Epithelial cell of proximal tubule (primary cell): ENCODE measurements at places on chromosomes 7 and 10.

- no peak for DNase-seq
These were observed 38.2 kb downstream of the PRSS2 start for GRCh38 chr7:142808802-142809583.

- DNase-seq, result no peak
These were observed 11.0 kb downstream of the RASGEF1A start for GRCh38 chr10:43255634-43256431.

DNA sequence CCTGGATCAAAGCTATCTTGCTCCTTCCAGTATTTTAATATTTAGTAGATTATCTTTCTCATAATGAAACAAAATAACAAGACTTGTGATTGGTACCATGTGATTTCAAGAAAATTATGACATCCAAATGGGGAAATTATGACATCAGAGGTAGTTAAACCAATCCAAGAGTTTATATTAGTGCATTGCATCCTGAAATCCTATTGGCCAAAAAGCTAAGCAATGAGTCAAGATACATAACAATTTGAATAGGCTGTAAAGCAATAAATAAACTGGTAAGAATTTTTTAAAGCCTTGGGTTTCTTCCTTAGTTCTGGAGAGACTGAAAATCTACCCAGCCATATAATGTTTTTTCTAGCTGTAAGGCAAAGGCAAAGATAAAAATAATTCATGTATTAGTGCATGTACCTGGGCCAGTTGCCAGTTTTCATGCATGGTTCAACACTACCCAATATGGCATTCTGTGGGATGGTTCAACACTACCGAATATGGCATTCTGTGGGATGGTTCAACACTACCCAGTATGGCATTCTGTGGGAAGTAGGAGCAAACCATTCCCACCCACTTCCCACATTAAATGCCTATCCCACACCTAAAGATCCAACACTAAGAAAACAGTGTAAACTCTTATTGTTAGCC is at the start of gene RNF148:
RNF148 (minus strand) TSS at position 51 of the 639 bp plus-strand sequence. CDS start 172 bp downstream, outside the sequence.
- DNase-seq, result peak; percentile 35

DNA sequence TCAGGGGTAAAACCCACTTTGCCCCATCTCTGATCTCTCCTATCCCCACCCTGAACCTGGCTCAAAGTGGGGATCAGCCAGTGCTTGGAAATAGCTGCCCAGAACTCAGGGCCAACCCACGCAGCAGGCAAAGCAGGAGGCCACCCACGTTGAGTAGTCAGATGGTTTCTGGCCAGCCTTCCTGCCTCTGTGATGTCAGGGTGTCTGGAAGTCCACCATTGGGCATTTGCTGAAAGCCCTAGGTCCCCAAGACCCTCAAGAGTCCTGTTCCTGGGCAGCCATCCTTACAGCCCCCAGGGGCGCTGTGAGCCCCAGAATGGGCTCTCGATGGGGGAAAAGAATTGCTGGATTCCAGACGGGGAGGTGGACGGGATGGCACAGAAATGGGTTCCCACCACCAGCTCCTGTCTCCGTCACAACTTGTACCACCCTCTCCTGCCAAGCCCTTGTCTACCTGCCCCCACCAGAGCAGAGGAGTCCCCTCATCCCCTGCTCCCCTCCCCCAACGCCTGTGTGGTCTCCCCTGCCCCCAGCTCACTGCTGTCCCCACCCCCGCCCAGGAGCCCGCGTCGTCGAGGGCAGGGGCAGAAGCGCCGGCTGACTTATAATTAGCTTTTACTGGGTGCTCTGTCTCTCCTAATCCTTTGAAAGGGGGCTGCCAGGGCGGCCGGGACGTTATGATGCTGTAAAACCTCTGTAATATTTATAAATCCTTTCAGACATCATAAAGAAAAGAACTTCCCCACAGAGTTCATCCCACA is 3.9 kb downstream of the MYL10 start:
- no peak for DNase-seq

GRCh38 chr7:10315881-10316280 is 657.8 kb upstream of the PHF14 start:
- no peak for DNase-seq

GRCh38 chr10:131068760-131069159 is 242.8 kb downstream of the TCERG1L start:
- no peak for DNase-seq

DNA sequence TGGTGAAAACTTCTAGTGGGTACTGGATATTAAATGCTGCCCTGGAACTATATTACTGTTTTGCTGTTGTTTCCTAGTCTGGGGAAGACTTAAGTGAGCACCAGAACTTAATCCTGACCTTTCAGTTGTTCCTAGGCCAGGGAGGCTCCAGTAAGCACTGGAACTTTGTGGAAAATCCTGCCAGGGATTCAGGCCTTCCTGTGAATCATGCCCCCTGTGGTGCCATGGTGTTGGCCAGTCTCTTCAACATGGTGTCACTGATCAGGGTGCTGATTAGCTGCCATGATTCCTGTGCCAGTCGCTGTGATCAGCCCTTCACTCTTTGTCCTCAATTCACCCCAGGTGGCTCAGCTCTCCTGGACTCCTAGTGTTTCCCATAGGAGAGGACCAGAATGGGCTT is 8.5 kb upstream of the AOAH start:
- DNase-seq, result no peak

GRCh38 chr7:51069411-51070083 is 247.1 kb downstream of the COBL start:
- no peak for DNase-seq

- DNase-seq, result no peak
These were observed 123.5 kb downstream of the ADCY1 start for GRCh38 chr7:45697576-45698136.

DNA sequence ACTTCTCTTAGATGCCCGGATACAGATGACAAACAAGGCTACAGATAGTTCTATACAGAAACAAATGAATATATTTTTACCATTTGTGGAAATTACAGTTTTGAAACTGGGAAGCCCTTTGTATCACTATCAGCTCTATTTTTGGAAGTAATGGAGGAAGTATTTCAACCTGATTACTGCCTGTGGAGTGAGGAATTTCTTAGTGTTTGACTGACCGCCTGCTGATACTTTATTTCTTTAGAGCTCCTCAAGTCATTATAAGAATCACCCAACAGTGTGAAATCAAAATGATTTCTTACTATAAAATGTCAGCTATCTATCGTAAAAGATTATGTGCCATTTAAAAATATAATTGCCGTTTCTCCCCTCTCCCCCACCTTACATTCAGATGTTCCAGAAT is 290.9 kb downstream of the SDK1 start:
- no peak for DNase-seq

DNA sequence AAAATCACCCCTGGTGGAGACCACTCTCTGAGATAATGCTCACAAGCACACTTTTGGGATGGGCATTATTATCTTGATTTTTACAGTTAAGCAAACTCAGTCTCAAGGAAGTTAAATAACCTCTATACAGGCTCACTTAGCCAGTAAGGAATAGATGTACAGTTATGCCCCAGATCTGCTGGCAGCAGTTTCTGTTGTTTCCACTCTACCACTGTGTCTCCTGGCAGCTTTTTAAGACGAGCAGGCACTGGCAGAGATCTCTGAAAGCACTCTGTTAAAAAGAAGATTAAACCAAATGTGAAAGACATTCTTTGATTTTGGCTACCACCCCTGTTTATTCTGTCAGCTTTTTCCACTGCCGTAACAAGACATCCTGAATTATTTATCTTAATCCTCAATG is 73.2 kb downstream of the SRI start:
- no peak for DNase-seq

GRCh38 chr10:6813306-6813705 is 233.2 kb upstream of the PRKCQ start:
- no peak for DNase-seq

DNA sequence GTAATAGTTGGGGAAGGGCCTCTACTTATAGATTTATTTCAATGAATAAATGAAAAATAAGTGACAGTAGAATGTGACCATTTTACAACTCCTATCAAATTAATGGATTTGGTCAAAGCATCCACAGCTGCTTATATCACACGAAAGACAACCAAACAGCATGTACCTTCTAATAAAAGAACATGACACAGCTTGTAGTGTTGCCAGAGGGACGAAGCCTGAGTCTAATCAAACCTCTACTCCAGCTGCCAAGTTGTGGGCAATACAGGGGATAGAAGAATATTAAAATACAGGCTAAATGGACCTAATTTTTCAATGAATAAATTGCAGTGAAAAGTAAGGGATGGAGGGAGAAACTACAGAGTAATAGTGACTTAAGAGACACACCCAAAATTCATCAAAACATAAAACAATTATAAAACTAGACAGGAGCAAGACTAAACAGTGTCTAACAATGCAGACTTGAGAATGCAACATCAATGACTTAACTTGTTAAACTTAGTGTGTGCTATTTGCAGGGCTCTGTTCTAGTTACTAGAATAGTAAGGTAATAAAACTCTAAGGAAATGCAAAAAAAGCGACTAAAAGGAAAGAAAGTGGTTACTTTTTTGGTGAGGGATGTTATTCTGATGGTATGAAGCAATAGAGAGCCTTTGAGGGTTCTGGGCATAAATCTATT is 853.8 kb downstream of the GRM8 start:
- no peak for DNase-seq

- DNase-seq, result no peak
These were observed 768.8 kb downstream of the GRM8 start for GRCh38 chr7:126483972-126484371.

DNA sequence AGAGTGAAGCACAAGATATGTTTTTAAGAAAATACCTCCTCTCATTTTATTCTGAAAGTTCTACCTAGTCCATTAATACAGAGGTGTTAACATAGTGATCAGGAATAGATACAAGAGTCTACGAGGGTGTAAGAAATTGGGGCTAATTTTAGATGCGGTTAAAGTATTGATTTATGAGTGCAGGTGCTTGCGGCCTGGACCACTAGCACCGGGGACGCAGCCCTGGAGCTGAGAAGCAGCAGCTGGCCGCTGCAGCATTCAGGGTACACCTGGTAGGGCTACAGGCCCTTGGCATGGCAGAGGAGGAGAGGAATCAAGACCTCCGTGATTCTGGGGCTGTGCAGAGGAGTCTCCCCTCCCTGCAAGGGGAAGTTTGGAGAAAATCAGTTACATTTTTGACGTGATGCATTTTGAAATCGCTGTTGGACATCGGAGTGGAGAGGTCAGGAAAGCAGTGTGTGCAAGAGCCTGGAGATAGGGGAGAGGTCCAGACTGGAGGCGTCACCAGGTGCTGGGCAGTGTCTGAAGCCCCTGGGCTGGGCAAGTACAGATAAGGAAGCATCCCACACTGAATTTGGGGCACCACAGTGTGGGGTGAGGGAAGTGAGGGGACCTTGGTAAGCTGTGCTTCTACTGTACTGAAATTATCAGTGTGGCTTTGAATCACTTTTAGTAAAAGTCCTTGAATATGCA is 112.3 kb downstream of the VWC2 start:
- no peak for DNase-seq

GRCh38 chr10:122659651-122660050 is 40.0 kb downstream of the C10orf120 start:
- no peak for DNase-seq

DNA sequence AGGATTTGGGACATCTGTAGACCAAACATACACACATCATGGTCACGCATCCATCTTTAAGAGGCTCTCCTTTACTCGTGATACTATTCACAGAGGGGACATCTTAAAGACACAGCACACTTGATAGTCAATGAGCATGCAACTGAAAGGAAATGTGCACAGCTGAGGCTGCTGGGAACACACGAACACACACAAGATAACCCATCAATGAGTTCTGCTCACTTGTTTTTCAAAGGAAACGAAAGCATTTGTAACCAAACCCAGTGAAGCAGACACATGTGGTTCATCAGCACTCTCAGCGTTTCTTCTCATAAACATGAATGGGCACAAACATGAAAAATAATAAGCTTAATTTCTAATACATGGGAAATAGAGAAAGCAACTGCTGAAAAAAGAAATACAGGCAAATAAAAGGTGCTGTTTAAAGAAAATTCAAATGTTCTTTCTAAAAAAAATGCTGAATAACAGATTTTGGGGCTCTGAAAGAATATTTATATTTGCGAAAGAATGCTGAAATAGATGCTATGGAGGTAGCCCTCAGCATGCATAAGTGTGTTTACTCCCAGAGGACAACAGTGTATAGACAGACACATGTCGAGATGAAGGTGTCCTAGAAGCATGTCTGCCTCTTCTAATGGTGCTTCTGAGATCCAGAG is 59.7 kb upstream of the LAMB4 start:
- no peak for DNase-seq

GRCh38 chr10:129048513-129048912 is 418.5 kb upstream of the MGMT start:
- no peak for DNase-seq

DNA sequence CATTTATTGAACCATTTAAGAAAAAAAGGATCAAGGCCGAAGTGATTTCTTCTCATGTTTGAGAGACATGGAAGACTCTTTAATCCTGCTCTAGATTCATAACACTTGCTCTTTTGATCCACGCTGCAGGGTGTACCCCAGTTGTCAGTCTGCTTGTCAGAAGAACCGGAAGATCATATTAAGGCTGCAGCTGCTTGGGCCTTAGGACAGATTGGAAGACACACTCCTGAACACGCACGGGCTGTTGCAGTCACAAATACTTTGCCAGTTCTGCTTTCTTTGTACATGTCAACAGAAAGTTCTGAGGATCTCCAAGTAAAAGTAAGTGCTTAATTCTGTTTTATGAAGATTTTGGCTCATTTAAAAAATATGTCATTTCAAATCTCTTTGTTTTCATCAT is 46.3 kb downstream of the SPAG6 start:
- no peak for DNase-seq

- no peak for DNase-seq
These were observed 7.5 kb downstream of the LAMB1 start for GRCh38 chr7:107995184-107996071.

DNA sequence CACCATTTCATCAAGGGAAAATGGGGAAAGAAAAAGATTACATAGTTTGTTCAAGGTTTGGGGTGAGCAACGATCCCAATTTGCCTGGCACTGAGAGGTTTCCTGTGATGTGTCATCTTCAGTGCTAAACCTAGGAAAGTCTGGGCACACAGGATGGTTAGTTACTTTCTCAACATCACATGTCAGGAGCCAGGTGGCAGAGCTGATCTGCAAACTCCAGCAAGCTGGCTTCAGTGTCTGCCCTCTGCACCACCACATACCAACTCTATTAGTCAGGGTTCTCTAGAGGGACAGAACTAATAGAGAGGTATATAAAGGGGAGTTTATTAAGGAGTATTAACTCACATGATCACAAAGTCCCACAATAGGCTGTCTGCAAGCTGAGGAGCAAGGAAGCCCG is 11.3 kb downstream of the ADAM12 start:
- DNase-seq, result no peak

DNA sequence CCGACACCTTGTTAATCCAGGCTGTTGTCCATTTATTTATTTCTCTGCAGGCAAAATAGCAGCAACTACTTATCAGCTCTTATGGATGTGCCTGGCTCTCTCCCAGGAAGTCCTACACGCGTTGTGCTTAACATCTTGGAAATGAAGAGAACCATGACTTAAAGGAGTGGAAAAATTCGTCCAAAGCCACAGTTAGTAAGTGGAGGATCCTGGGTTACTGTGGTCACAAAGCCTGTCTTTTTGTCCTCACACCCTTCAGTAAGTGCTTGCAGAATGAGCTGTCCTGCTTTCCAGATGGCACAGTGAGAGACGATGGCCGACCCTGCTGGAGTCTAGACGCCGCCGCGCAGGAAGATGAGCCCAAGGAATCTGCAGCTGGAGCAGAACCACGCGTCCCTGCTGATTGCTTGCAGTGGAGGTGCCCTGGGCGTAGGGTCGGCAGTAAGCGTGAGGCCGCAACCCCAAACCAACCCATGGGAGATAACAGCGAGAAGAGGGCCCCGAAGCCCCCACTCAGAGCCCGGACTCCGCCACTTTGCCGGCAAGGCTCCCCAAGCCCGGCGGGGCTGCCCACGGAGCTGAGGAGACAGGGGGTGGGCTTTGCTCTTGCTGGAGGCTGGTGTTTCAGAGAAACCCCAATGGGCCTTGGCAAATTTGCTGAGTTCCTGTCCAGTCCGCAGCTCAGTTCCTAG is 178.6 kb downstream of the CXCL12 start:
- no peak for DNase-seq
